ENCODE measurements at places on chromosomes 3 and 15.

DNA sequence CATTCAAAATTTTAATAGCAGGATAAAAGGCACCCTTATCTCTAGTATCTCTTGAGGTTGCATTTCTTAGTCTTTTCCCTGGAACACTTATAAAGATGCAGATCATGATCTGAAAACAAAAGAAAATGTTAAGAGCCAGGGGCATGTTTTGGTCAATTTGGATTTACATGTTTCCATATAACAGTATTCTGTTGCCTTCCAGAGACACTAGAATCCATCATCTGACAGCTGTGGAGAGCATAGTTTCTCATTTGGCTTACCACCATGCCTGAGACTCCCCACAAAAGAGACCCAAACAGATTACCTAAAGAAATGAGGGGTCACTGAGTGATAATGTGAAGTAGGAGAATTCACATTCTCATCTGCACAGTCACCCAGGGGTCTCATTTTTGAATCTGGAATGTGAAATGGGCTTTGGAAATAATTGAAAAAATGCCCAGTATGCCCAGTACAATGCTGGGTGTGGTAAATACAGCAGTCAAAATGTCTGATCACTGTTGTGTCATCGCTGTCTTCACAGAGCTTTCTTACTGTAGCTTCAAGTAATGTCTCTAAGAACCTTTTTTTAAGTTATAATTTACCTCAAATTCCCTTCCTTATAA is 79.9 kb upstream of the ZBTB20 start:
- no peak for ATAC-seq

GRCh38 chr3:122564155-122564912 is at the start of the genes DTX3L and PARP9:
TSS of gene DTX3L (plus strand) at chr3:122564338. CDS start at chr3:122564427, 89 bp downstream.
TSS of gene PARP9 (minus strand) at chr3:122564300. CDS start at chr3:122559620, 4,680 bp downstream.
- ATAC-seq: peak; percentile 96

- ATAC-seq: no peak
These were observed 20.7 kb downstream of the ZSCAN2 start for GRCh38 chr15:84621358-84621979.

DNA sequence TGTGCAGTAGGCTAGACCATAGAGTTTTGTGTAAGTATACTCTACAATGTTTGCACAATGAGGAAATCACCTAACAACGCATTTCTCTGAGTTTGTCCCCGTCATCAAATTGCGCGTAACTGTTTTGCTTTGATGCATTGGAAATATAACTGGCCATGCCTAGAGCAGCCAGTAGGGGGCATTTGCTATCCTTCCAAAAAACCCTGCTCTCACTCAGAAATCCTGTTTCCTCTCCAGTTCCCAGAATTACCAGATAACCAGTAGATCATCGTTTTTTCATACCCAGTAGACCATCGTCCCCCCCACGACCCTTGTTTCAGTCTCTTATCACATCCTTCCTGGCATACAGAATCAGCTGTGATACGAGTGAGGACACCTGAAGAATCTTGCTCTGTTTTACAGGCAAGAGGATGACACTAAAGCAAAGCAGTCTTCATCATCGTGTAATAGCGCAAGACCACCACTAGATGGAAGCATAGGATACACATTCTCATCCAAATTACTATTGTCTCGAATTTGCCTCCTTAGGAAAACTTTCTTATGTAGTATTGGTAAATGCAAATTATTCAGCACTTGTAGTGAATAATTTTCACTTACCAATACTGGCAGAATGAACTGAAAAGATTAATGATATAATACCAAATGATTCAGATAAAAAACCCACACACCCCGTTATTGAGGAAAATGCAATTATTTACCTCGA is 4.4 kb upstream of the GABRR3 start:
- peak; percentile 85 for ATAC-seq

All from gastroesophageal sphincter (tissue), 4 donors.